ENCODE measurements at places on chromosomes 3 and 15.

- no peak for DNase-seq
Measured at GRCh38 chr3:143016321-143016972, 15.1 kb downstream of the U2SURP start.

DNA sequence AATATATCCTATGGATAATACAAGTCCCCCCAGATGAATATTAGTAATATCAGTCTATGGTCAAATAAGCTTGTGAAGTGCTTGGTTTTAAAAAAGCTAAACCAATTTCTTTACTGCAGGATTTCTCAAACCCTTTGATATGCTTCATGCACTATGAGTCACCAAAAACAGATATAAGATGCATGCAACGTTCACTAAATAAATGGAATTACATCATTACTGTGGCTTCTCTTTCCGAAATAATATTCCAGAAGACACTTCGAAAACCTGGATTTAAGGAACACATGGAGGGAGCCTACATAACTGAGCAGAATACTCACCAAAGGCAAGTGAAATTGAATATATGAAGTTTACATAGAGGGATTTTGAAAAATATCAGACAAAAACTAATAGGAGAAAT, 126.3 kb upstream of the ABI3BP start:
- DNase-seq = no peak

DNA sequence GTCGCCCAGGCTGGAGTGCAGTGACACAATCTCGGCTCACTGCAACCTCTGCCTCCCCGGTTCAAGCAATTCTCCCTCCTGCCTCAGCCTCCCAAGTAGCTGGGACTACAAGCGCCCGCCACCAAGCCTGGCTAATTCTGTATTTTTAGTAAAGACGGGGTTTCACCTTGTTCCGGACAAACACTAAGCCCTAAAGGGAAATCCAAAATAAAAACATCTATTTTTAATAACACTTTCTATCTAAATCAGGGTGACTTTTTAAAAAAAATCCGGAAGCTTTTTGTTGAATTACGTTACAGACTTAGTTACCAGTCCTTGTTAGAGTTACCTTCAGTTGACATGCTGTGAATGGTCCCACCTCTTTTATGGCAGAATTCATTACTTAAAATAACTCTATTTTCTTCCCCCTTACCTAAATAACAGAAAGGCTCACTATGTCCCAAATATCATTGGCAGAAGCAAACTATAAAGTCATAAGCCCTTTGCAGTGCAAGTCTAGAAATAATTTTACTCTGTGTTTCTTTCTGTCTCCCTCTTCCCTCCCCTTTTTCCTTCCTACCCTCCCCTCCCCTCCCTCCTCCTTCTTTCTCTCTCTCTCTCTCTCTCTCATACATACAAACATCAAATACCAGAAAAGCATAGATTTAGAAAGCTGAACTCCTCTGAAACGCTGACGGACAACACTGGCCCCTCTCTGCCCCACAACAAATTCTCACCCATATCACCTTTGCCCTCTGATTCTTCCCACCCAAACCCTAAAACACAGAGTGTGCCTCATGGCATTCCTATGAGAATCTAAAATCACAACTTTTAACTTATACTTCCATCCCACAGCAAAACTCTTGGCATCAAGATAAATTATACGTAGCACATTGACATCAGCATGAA, 18.3 kb downstream of the THBS1 start:
- no peak for DNase-seq

DNA sequence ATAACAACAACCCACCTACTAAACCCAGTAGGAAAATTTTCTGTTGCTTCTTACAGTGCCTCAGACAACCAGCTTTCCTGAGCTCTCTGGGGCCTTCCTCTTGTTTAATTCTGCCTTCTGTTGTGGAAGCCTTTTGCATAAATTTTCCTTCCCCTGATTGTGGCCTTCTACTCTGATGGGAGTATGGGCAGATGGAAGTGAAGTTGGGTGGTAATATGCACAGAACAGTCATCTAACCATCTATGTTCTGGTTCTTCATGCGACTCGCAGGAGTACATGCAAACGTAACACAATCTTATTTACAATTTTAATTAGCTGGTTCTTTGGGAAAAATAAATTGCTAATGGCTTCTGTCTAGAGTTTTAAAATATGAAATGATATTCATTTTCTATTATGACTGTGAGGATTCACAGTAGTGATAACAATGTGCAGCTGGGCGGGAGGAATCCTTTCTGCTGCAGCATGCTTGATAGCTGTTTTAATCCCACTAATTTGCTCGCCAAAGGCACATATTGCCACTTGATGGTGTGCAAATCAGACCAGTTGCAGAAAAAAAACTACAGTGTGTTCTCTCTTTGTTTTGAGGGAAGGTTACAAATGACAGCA, 311.5 kb upstream of the ROPN1 start:
- DNase-seq = no peak

DNA sequence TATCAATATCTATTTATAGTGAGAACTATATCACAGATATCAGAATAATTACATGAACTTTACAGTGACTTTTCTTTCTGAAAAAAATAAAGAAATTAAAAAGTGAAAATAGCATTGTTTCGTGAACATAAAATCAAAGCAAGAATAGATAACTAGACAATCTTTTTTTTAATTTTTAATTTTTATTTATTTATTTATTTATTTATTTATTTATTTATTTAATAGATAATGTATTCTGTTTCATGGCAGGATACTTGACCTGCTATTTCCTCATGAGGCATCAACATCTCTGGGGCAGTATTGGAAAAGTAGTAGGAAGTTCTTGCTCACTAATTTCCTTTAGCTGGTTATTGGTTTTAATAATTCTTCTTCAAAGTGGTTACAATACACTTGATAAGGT, 33.3 kb downstream of the SLITRK3 start:
- DNase-seq = no peak

DNA sequence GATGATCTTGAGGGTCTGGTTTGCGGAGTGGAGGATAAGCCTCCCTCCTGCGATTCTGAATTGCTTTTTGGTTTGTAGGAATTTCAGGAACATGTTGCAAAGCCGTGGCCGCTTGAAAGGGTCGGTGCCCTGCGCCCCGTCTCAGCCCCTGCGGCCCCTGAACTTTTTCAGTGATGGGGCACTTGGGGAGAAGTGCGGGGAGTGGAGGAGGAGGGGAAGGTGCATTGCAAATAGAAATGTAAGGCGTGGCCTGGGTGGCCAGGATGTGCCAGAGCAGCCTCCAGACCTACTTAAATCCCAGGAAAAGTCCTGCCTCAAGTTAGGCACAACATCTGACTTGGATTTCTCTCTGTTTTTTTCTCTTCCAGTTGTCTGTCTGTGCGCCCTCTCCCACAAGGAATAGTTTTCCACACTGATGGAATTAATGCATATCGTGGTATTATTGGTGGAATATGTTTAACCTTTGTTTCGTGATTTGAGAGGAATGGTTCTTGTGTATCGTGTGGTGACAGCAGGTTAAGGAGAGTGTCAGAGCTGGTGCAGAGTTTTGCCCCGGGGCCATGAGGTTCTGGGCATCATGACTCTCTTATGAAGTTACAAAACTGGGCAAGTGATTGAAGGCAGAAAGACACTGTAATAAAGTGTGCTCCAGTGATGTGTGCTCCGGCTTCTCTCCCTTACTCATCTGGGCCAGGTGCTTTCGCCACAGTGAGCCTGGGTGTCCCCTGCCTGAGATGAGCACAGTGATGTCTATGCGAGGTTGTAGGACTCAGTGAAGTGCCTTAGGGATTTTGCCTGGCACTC, 153.8 kb downstream of the PGPEP1L start:
- DNase-seq = no peak
